LoVo (cell line): ENCODE measurements at places on chromosomes 4 and X.

DNA sequence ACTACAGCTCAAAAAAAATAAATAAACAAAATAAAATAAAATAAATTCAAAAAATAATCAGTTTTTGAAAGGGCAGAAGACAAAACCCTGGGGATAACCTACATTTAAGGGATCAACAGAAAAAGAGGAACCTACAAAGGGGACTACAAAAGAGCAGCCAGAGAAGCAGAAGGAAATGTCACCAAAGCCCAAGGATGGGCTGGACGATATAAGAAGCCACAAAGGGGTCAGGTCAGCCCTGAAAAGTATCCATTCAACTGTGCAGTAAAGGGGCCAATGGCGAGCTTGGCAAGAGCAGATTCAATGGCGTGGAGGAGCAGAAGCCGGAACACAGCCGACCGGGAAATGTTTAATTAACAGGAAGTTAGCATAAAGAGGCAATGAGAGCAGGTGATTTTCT is 16.9 kb downstream of the ACOT9 start:
- DNase-seq: no peak

DNA sequence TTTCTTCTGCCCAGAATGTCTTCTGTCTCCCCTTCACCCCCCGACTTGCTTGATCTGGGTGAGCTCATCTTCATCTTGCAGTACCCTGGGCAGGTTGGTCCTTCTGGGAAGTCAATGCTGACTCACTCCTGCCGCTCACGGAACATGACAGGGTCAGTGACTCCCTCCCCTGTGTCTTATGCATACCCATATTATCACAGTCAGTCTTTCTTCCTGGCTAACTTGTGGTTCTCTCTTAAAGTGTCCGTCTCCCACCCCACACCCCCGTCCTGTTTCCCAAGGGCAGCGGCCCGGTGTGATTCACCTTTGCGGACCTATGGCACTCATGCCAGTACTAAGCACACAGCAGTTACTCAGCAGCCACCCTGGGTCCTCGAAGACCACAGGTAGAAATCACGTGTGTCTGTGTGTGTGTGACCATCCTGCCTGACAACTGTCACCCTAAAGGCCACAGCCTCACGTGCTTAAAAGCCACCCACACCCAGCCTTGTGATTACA is 17.7 kb downstream of the IQSEC2 start:
- DNase-seq: peak; percentile 1

GRCh38 chrX:150616863-150617198 is 48.4 kb downstream of the MTM1 start:
- DNase-seq: no peak

DNA sequence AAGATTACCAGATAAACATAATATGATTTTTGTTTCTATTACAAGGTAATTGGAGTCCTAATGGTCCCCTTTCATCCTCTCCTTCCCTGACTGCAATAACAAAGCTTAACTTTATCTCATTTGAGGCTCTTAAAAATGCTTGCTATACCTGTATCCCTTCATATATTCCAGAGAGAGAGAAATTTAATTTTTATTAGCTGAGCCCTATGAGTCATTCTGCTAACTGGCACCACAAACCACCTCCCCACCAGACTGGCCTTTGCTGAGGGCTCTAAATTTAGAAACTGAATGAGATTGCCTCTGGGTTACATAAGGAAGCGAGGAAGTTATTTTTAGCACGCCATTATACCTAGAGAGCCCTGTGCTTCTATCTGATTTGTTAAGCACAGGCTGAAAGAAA is 27.4 kb downstream of the CBLL2 start:
- DNase-seq: peak; percentile 23

DNA sequence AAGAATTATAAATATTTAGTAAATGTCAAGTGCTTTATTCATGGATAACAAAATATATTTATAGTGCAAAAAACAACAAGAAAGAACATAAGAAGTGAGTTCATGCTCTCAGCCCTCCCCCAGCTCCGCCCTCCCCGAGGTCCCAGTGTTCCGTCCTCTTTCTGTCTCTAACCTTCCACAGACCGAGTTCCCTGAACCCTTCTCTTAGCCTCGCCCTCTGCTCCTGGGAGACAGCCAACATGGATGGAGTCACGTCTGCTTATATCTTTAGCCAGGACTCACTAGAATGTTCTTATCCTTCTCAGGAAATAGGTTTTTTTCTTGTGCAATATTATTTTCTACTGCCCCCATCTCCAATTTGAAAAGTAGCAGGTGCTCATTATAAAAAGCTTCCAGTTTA is 40.1 kb upstream of the HELT start:
- DNase-seq: no peak

DNA sequence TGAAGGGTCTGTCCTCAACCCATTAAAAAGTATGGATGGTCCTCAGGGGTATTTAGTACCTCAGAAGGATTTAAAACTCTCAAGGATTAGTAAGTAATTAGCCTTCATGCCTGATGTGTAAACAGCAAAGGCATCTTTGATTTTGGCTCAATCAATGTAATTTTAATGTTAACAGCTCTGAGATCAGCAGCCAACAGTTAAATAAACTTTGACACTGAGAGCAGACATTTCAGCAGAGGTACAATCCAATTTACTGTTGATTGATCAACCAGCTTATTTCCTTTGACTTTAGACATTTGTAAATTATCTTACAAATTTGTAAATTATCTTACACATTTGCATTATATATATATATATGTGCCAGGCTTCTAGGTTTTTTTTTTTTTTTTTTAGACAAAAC is 36.9 kb downstream of the STOX2 start:
- DNase-seq: no peak

DNA sequence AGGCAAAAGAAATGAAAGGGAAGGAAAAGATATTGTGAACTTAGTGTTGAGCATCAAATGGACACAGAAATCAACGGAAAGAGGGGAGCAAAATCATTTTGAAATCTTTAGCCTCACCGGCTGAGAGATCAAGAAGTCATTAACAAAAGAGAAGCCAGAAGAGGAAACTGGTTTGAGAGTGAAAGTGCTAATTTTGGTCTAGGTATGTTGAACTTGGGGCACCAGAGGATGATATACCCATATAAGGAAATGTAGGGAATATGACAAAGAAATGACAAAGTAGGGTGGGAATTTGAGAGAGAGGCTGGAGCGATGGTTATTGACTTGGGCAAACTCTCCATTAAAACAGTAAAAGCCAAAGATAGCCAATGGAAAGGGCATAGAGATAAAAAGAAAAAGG is 183.4 kb upstream of the ATOH1 start:
- no peak for DNase-seq

- DNase-seq: no peak
These were observed 106.6 kb downstream of the NSUN7 start for GRCh38 chr4:40856277-40856839.

DNA sequence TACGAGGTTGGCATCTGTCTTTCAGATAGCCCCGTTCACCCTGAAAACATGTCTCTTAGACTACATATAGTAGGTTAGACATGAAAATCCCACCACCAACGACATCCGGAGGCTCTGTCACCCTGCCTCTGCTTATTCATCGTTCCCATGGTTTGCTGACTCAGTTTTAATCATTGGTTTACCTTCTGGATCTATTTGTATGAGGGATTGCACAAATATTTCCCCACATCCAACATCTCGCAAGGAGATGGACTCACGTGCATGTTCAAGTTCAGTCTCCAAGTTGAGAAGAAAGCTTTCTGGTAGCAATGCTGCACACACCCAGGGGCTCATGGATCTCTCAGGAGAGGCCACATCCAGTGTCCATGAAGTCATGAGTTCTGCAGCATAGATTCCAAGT is 10.8 kb downstream of the CETN2 start:
- DNase-seq: no peak

- DNase-seq: no peak
These were observed 64.6 kb downstream of the RHOH start for GRCh38 chr4:40261231-40262076.

- DNase-seq: peak; percentile 31
These were observed 80.3 kb upstream of the LSM6 start for GRCh38 chr4:146095091-146095690.

DNA sequence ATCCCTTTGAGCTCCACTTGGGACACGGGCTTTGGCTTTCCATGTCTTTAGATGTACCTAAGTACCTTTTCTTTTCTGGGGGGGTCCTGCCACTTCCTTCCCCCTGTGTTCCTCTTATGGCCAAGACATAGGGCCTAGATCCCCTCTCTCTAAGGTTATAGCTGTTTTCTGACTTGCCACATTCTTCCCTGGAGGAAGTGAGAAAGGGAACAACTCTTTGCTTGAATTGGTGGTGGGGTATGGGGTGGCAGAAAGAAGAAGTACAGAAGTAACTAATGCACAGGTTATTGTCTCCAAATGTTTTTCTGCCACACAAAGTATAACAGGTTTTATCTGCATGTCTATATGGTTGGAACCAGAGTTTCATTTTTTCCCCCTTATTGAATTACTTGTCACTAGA is 29.7 kb upstream of the DIPK2B start:
- no peak for DNase-seq

DNA sequence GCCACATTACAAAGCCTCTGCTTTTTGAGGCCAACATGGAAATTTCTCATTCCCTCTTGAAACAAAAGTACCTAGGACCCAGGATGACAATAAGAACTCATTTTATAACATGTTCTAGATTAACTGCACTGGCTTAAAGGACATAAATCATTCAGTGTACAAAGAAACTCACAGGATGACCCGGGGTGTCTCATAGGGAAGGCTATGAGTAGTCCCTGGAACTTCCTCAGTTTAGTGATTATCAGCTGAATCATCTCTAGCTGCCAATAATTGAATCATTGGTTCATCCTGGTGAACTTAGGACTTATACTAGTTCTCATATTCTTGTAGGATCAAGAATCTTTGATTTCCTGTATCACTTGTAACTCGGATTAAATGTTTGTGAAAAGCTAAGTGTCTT is 95.8 kb upstream of the WDR1 start:
- no peak for DNase-seq

DNA sequence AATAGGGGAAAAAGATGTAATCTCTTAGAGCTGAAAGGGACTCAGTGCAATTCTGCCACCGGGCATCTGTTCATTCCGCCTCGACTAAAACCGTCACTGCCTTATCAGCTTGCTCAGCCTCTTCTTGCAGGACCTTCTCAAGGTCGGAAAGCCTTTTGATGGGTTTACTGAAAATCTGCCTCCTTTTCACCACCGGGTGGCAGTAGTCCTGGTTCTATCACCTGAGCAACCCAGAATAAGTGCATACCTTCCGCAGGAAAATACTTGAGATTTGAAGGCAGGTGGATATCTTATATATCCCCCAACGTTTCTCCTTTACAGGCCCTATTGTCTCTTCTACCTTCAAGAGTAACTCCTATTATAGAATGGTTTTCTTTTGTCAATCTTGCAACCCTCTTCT is 103.4 kb upstream of the PAK3 start:
- peak; percentile 9 for DNase-seq

DNA sequence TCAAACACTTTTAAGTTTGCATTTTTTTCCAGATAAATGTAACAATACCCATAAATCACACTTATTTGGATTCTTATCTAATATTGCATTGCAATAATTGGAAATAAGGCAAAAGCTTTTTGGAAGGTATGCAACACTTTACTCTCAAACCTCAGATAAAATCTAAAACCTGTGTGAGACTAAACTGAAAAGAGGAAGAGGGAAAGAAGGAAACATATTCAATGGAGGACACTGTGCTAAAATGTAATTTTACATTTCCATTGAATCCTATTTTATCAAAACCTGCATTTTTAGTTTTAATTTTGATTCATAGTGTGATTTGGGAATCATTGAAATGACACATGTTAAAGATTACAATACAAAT is 99.4 kb downstream of the HPGD start:
- DNase-seq: no peak

DNA sequence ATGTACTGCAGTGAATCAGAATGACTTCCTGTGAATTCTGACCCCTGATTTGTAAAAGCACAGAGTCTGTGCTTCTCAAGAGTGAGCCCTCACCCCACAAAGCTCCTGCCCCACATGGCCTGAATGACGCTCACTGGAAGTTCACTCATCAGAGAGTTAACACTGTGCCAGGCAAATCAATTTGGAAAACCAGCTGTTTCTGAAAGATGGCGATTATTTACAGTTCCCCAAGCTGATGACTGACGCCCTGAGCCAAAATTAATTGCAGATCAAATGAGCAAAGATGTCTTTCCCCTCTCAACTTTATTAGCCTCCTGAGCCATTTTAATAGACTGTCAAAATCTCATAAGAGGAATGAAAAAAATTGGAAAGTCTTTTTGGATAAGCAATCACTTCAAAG is 118.0 kb downstream of the SLC2A9 start:
- DNase-seq: no peak

GRCh38 chrX:72316408-72317110 is 10.8 kb upstream of the CITED1 start:
- DNase-seq: no peak
